NCI-H69 (cell line): ENCODE measurements at places on chromosomes 16 and 17.
A peak's percentile ranks its signal among the peaks of the same experiment; 100 is the strongest.

DNA sequence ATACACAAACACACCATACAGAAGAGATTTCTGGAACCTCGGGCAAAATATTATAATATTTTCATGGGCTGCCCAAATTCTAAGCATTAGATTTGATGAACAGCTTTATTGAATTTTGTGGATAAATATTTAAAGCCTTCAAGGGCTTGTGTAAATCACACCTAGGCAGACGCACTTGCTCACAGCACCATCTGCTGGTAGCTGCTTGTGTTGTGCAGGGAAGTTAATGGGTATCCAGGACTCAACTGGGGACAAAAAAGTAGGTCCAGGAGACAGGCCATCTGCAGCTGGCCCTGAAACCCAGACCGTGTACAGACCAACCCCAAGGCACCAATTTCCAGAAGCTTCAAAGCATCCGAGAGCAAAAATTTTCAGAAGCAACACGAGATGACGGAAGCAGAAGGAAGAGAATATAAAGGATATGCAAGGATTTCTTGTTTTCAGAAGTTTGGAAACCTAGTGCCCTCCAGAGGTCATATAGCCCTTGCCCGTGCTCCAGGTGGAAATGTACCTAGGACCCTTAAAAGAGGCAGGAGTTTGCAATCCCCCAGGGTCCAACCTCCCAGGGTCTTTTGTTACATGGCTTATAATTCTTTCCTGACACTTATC is 140.0 kb downstream of the CHD9NB start:
- peak; percentile 68 for DNase-seq

DNA sequence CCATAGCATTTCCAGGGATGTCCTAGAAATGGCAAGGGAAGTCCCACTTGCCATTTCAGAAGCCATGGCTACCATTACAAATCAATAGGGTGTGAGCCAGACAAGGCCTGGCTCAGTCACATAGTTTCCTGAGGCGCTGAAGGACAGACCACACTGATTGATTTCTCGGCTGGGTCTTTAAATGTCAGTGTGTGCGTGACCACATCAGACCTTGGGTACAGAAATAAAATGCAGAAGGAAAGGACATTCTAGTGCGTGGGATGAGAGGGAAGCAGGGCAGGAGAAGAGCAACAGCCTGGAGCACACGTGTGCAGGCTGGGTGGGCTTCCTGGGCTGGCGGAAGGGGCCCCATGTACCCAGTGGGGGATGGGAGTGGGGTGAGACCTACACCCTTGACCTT is 58.7 kb upstream of the LYRM9 start:
- DNase-seq = no peak

- DNase-seq = peak; percentile 59
These were observed 226.1 kb upstream of the TOX3 start for GRCh38 chr16:52773026-52773425.

- DNase-seq = no peak
These were observed 4.5 kb downstream of the CCR7 start for GRCh38 chr17:40560592-40561293.

- DNase-seq = peak; percentile 33
These were observed 131.4 kb downstream of the WWOX start for GRCh38 chr16:78230832-78231231.

- no peak for DNase-seq
These were observed 86.5 kb downstream of the NDE1 start for GRCh38 chr16:15736529-15736928.
